ENCODE measurements at places on chromosomes 1 and 21.

- no peak for DNase-seq
Measured at GRCh38 chr1:15362737-15363128, 47.0 kb upstream of the EFHD2 start.

- DNase-seq, result no peak
Measured at GRCh38 chr1:63843884-63844283, 70.1 kb downstream of the ROR1 start.

DNA sequence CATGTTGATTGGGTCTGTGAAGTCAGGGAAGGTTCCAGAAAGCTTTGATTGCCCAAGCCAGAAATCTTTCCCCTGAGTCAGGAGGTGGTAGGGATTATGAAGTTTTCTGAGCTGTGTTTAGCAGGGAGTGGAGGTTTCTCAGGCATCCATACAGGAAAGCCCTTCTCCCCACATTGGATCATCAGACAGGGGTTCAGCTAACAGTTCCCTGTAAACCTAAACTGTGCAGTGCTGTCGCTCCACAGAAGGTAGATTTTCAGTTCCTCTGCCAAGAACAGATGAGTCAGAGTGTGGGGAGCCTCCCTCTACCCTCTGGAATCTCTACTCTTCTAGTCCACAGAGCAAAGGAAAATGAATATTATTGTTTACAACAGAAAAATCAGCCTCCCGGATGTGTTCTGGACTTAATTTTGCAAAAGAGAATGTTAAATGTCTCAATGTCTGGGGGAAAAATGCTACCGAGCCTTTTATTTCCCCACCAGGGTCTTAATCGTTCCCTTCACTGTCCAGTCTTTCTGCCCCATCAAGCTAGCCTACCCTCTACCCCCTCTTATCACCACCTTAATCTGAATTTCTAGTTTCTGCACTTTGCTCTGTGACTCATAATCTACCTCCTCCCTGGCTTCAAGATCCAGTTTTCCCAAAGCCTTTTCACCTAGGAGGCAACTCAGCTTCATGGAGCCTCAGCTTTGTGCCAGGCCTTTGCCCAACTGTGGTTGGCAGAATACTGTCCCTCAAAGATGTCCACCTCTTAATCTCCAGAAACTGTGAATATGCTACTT, 355.6 kb downstream of the PRDM2 start:
- DNase-seq, result no peak

DNA sequence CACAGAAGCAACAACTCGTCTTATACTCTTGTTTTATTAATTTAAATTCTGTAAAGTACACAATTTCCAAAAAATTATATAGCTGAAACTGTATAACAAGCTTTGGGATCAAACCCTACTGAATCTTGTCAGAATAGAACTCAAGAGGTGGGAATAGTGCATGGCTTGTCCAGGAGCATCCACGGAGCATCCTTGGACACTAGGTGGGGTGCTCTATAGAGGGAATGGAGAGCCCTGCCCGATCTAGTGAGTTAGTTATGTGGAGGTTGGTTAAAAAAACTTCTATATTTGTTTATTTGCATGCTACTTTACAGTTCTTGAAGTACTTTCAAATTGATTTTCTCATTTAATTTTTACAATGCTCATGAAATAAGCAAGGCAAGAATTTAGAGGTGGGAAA, 28.3 kb downstream of the ROR1 start:
- DNase-seq, result no peak

- no peak for DNase-seq
Measured at GRCh38 chr1:82152356-82153271, 351.9 kb downstream of the ADGRL2 start.

GRCh38 chr1:201284636-201285035, 1.3 kb downstream of the PKP1 start:
- DNase-seq, result no peak

DNA sequence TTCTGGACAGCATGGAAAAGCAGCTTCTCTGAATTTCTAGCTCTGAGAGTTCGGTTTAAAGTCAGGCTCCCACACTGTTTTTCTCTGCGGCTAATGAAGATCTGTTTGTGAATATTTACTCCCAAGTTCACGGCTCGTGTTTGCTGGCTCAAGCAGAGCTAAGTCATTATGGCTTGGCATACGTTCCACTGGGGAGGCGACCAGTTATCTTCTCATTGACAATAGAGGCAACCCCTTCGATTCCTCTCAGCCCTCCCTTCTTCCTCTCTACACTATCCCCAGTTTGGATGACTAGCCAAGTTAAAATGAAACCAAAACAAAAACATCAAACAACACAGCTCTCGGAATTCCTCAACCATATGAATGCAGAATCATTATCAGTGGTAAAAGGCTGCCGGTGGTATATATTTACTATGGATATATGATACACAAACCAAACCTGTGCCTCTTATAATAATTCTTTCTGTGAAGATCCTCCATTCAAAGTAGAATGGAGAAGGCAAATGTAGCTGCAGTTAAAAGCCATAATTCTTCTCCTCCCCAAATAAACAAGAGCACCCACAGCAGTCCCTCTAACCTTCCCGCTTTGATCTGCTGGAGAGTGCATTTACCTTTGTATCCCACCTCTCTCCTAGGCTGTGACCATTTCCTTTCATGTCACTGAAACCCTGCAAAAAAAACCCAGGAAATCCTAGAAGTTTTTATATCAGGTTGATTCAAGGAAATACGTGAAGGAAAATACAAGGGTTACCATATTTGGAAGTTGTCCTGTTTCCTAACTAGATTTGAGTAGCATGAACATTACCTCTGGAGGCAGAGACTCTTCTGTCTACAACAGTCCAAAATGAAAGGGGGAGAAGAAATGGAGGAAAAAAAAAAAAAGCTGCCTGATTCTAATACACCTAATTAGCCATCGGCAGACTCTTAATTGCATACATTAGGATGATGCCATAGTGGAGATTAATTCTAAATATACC, 108.3 kb upstream of the USH2A start:
- DNase-seq, result no peak

GRCh38 chr1:17643861-17644703, 104.6 kb downstream of the ARHGEF10L start:
- no peak for DNase-seq

DNA sequence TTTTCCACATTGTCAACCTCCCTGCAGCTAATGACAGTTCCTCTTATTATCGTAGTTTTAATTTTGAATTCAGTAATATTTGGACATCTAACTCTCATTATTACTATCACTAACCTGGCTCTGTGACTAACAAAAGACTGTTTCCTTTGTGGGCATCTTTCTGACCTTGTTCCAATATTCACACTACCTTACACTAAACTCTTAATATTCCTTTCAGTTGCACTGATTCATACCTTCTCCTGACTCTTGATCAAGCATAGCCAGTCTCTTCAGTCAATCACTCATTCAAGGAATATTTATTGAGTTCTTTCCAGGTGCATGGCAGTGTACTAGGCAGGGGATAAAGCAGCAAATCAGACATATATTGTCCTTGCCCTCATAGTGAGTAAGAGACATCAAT, 7.8 kb upstream of the CTNNBIP1 start:
- DNase-seq, result no peak

DNA sequence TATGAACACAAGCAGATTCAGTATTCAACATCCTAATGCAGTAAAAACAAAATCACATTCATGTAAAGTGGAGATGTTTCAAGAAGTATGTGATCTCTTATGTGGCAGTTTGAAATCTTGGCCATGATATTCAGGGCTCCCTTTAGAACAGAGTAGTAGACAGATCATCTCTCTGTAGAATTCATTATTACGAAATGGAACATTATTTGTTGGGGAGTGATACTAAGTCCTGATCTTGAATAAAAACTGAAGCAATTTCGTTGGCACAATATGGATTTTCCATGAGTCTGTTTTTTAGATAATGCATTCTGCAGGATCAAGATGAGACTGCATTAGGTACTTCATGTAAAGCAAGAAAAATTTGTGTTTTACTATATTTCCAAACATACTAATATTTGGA, 264.4 kb upstream of the NRIP1 start:
- no peak for DNase-seq

DNA sequence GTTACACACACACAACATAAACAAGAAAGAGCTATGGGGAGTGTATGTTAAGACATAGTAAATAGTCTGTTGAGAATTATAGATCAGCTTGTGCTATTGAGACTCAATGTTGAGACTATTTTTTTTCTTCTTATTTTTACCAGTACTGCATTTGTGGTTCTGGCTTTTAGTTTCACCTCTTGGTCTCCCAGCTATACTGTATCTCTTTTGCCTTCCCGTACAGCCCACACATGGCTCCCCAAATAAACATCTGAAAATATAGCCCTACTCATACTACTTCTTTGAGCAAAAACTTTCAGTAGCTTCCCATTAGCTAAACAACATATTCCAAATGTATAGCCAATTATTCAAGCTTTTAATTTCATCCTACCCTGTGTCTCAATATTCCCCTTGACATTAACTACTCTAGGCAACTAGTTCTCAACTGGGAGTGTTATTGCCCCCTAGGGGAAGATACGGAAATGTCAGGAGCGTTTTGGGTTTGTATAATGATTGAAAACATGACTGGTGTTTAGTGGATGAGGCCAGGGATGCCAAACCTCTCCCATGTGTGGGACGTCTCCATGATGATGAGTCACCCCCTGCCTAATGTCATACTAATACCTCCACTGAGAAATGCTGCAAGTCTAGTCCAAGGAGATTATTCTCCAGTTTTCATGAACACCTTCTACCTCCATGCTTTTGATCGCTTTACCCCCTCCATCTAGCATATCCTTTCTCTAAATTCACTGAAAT, 6.8 kb downstream of the RPE65 start:
- no peak for DNase-seq

GRCh38 chr1:11640101-11640500, 14.1 kb downstream of the FBXO2 start:
- no peak for DNase-seq

DNA sequence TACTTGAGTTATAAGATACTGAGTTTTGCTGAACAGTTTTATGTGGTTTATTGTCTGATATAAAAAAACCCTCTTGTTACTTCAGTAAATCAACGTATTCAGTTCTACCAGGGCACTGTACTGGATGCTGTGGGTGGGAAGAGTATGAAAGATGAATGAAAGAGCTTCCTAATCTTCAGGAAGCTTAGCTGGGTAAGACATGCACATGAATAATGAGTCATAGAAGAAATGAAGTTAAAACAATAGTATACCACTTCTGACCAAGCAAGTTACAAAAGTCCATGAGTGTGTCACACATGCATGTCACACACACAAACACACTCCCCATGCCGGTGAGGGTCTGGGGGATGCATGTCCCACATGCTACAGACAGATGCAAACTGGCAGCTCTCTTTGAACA, 105.9 kb downstream of the SIPA1L2 start:
- no peak for DNase-seq

GRCh38 chr21:37829447-37829846, 86.8 kb downstream of the KCNJ6 start:
- no peak for DNase-seq

DNA sequence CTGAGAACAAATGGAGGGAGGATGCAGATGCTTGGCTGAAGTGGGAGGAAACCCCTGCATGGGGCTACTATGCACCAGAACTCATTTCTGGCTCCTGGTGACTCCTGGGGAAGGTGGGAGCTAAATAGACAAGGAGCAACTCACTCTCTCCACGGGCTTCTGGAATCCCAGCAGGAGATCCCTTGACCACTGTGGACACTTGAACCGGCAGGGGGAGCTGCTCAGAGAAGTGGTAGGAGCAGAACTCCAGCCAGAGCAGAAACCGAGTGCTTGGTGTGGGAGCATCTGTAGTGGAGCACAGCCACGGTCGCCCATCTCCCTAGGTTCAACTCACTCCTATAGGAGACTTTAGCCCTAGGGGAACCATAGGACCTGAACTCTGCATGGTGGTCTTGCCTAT, 205.6 kb upstream of the GJB5 start:
- no peak for DNase-seq

GRCh38 chr1:15946571-15947381, 29.1 kb downstream of the ZBTB17 start:
- DNase-seq, result no peak

- no peak for DNase-seq
Measured at GRCh38 chr1:179091691-179092165, 9.9 kb downstream of the TOR3A start.

DNA sequence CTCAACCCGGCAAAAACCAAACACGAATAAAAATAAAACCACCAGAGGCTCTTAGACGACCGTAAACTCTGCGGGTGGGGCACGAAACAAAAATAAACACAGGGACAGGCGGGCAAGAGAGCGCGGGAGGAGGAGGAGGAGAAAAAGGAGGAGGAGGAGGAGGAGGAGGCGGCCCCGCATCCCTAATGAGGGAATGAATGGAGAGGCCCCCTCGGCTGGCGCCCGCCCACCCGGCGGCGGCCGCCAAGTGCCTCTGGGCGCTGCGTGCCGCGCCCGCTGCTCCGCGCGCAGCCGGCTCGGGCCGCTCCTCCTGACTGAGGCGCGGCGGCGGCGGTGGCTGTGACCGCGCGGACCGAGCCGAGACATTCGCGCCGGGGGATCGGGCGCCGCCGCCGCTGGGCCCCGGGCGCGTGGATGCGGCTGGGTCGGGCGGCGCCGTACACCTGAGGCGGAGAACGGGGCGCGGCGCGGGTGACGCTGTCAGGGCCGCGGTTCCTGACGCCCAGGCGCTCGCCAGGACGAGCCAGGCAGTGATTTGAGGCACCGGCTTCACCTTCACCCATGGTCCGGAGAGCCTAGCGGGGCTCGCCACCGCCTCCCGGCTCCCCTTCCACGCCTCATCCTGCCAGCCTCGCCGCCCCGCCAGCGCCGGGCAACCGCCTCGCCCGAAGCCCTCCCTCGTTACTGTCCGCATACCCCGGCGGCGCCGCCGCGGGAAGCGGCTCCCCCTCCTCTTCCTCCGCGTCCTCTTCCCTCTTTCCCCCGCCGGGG, at the start of gene MARK1:
MARK1 (plus strand) TSS at position 229 of the 771 bp plus-strand sequence. CDS start 687 bp downstream, outside the sequence.
- no peak for DNase-seq

DNA sequence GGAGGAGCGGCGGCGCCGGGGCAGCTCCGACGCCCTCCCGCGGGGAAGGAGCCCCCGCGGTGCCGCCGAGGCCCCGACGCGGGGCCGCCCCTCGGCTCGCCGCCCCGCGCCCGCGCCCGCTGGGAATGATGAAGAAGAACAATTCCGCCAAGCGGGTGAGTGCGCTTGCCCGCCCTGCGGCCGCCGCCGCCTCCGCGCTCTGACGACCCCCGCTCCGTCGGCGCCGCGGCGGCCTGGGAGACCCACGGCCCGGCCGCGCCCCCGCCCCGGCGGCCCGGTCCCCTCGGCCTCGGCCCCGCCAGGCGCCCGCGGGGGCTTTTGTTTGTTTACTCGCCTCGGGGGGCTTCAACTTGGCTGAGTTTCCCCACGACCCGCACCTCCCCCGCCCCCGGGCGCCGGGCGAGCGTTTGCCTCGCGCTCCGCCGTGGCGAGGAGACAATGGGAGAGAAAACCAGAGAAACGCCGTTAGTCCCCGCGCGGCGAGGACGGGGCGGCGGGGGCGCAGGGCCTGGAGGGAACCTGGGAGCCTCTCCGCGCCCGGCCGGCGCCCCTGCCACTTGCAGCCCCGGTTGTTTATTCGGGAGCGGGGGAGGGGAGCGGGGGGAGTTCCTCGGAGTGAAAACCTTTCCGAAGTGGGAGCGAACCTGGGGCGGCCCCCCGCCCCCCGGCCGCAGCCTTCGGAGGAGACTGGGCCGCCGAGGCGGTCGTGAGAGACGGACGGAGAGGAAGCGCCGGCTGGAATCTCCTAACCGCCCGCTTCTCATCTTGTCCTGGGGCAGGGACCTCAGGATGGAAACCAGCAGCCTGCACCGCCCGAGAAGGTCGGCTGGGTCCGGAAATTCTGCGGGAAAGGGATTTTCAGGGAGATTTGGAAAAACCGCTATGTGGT, 661 bp downstream of the PLEKHO1 start:
- no peak for DNase-seq

- no peak for DNase-seq
Measured at GRCh38 chr1:248901578-248901977, 4.5 kb upstream of the PGBD2 start.
